NCI-H2081 (cell line): ENCODE measurements at places on chromosomes 7 and 10.

GRCh38 chr7:73769481-73770001, 529 bp downstream of the CLDN3 start:
- DNase-seq = peak; percentile 49

GRCh38 chr7:29864656-29865055, 58.3 kb downstream of the WIPF3 start:
- no peak for DNase-seq

DNA sequence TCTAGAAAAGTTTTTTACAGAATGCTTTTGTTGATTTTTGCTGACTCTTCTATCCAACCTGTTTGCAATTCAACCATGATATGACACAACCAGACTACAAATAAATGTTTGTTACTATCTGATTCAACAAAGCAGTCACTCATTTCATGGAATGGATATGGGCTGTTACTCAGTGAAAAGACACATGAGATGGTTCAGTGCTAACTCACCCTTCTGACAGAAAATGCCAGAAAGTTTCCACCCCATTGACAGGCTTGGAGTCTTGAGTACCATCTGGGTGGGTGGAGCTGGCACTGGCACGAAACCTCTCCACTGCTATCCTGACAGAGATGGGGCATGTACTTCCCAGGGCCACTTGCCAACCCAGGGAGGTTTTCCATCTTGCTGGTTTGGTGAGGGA, 39.5 kb downstream of the RBM28 start:
- no peak for DNase-seq

DNA sequence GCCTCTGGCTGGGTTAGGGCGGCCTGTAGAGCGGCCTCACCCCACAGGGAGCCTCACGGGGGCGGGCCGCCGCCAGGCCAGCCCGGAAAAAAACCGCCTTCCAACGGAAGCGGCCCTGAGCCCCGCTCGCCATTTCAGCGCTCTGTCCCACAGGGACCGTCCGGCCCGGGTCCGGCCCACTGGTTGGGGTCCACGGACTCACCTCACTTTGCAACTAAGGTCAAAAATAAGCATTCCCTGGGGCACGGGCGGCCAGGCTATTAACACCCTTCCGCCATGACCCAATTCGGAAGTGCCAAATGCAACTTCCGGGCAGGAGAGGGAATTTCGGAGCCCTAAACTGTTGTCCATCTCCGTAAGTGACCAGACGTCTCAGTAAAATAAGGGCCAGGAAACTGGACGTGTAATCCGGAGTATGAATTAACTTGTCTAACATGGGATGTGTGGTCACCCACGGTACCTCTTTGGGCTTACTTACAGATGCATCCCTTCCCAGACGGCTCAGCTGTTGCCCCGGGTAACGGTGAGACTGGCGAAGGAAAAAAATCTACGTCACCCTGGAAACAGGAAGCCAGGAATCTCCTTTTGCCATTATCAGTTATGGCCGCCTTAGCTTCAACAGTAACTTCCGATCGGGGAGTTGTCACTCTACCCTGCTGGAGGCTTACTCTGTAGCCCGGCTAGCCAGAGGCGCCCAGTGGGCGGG, at the start of gene BBIP1:
BBIP1 (minus strand) TSS at position 538 of the 706 bp plus-strand sequence. CDS start 1,023 bp downstream, outside the sequence.
- DNase-seq = peak; percentile 95

GRCh38 chr10:129325893-129326292, 141.1 kb upstream of the MGMT start:
- no peak for DNase-seq

- DNase-seq = no peak
Observed at GRCh38 chr7:131503639-131504038, 52.8 kb downstream of the PODXL start.

GRCh38 chr7:20561466-20561865, 54.0 kb upstream of the ABCB5 start:
- no peak for DNase-seq

DNA sequence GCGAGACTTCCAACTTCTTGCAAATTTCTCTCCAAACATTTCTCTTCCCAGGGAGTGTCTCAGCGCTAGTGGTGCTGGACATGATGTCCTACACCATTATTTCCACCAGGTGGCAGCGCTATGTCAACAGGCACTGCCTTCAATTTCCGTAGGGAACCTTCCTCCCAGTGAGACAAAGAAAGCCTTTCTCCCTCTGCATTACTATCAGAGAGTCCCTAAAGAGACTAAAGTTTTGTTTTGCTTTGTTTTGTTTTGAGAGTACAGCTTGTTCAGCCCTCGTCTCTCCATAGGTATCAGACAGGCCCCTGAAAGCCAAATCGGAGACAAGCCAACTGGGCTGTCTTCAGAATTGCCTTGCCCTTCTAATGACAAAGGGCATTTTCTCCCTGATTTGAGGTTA, 44.2 kb upstream of the GGCT start:
- peak; percentile 83 for DNase-seq

DNA sequence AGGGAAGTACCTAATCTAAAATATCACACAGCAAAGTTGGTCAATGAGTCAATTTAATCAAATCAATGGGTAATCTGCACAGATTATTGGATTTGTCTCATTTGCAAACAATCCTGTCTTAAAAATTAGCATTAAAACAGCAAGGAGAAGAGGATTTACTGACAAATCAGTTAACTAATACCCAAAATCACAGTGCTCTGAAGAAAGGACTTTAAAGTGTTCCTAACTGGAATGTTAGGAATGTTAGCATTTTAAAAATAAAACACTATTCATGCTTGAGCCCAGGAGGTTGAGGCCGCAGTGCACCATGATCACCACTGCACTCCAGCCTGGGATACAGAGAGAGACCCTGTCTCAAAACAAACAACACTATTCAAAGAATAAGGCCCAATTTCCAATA, 83.1 kb downstream of the CHCHD3 start:
- no peak for DNase-seq

GRCh38 chr7:3589752-3590151, 288.7 kb downstream of the SDK1 start:
- DNase-seq = no peak

GRCh38 chr7:134515569-134516468, 11.5 kb upstream of the AKR1B10 start:
- no peak for DNase-seq

DNA sequence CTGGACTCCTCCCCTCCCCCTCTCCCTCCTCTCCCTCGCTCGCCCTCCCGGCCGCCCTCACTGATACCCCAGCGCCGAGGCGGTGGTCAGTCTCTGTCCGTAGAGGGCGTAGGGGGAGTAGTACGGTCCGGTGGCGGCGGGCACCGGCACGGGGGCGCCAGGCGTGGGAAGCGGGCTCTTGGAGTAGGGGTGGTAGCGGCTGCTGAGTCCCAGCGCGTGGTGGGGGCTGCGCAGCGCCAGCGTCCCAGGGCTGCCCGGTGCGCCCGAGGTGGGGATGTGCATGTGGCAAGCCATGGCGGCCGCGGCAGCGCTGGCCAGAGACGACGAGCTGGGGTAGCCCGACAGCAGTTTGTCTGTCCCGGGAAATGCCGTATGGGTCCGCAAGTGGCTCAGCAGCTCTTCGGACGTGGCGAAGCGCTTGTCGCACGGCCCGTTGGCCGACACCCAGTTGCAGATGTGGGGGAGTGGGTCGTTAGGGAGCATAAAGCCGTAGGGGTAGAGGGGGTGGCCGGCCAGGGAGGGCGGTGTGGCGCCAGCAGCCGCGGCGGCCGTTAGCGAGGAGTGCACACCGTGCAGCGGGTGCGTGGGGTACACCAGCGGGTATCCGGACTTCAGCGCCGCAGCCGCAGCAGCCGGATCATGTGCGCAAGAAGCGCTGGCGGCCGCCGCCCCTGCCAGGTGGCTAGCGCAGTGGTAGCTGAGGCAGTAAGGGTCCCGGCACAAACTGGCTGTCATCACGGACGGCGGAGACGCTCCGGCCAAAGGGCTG, 2.7 kb downstream of the ZNF503 start:
- DNase-seq = no peak

DNA sequence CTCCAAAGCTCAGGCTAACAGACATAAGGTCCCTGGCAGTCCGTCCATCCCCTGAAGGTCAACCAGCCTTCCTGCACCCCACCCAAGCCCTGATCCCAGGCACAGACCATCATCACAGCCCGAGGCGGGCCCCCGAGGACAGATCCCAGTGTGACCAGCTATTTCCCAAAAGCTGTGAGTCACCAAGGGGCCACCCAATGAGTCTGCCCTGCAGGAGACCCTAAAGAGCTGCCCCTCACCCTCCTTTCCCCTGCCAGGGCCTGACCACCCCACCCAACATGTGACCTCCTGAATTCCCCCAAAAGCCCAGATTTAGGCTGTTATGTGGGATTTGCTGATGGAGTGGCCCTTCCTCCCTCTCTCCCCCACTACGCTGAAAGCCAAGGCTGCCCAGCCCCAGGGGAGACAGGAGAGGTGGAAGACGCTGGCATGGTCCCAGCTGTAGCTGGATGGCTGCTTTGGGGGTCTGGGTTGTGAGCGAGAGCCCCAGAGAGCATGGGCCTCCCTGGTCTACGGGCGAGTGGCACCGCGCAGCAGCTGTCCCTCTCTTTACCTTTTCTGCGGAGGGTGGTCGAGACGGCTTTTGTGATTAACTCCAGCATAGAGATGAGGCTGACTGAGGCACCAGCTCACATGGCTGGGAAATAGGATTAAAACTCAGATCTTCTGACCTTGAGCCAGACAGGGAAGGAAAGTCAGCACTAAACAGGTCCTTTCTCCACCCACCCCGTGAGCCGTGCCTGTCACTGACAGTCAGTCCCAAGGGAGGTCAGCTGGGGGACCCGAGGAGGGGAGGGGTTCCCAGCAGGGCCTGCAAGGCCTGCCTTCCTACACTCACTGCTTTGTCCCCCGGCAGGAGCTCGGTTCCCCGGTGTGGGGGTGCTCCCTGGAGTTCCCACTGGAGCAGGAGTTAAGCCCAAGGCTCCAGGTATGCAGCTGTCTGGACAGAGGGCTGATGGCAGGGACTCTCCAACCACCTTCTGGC, 16.7 kb downstream of the ELN start:
- no peak for DNase-seq

GRCh38 chr7:7565746-7566650, 686 bp upstream of the MIOS start:
- DNase-seq = no peak

GRCh38 chr7:128135515-128136214, 104.4 kb upstream of the LRRC4 start:
- DNase-seq = peak; percentile 73

GRCh38 chr10:128047991-128048818, 78.0 kb downstream of the MKI67 start:
- no peak for DNase-seq

GRCh38 chr10:119775529-119775928, 49.7 kb downstream of the INPP5F start:
- no peak for DNase-seq

DNA sequence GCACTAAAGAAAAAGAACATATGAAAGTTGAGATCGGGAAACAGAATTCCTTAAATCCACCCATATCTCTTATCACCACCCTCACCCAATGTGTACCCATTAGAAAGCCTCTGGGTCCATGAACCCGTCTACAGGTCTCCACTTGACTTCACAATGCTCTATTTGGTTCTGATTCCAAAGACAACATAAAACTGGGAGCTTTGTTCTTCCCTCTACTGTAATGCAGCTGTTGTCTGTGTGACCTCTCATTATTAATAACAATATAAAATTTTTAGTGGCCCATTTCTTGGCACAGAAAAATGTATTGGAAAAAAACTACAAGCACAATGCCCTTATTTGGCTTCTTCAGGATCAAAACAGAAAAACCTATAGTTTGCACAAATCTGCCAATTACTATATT, 30.0 kb downstream of the DOCK4 start:
- no peak for DNase-seq

DNA sequence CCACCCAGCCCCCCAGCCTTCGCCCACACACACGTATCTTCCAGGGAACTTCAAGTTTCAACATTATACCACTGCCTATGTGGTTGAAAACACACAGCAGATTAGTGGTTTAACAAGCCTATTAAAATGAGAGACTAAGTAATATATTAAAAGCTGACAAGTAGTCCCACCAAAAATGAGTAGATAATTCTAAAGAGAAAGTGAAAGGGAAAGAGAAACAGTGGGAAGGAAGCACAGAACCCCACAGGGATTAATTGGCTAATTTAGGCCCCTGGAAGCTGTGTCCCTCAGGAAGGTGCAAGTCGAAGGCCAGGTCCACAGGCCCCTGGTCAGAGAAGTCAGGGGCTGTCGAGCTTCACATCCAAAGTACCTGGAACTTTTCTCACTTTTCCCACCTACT, 210.5 kb upstream of the YAE1 start:
- DNase-seq = no peak

DNA sequence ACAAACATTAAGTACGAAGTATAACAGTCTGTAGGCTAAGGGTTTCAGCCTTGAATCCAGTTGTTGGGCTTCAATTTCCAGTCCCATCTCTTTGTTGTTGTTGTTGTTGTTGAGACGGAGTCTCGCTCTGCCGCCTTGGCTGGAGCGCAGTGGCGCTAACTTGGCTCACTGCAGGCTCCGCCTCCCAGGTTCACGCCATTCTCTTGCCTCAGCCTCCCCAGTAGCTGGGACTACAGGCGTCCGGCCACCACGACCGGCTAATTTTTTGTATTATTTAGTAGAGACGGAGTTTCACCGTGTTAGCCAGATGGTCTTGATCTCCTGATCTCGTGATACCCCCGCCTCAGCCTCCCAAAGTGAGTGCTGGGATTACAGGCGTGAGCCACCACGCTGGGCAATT, 464.9 kb downstream of the ANKRD7 start:
- no peak for DNase-seq

- DNase-seq = no peak
Observed at GRCh38 chr7:25454562-25455041, 226.3 kb upstream of the NPVF start.

- DNase-seq = no peak
Observed at GRCh38 chr7:2807845-2808772, 36.0 kb downstream of the GNA12 start.

DNA sequence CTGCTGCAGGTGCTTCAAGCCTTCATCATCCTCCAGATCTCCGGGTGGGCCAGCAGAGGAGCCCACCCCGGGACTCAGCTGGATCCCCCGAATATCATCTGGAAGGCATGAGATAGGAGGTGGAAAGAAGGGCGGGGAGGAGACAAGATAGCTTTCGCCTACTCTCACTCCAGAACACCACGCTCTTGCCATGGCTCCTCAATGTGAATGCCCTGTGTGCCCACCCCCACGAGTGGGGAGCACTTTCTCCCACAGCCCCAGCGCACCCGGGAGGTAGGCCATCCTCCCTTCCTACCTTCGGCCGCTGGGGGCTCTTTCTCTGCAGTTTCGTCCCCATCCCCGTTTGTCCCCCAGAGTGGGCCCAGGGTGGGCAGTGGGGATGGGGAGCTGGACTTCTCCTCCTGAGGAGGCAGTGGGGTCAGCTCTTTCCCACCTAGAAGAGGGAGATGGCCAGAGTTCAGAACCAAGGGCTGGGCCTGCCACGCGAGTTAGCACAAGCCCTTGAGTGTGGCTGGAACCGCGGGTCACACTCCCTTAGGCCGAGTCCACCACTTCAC, 8.9 kb downstream of the GIGYF1 start:
- DNase-seq = no peak
